ENCODE measurements at places on chromosomes 1 and 21. TPM values are rescaled to one million over a fixed set of nuclear protein-coding genes. Genes with fewer than 3 reads are reported as not detected.

DNA sequence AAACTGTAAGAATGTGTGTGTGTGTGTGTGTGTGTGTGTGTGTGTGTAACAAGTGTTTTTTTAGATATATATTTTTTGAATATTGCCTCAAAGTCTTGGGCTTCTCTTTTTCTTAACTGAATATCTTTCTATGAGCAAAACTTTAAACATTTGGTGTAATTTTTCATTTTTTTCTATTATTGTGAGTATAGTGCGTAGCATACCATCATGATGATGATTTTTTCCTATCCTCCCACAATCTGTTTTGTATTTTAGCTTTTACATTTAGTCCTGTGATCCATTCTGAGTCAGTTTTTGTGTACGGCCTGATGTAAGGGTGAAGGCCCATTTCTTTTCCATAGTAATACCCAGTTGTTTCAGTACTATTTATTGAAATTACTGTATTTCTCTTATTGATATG, 680.6 kb downstream of the TTLL7 start:
- no peaks in the 10 kb centered on the region for H3K27me3 ChIP-seq
- DNase-seq, result no peak
- no peaks in the 10 kb centered on the region for H3K4me1 ChIP-seq
- H3K36me3 ChIP-seq, result no peaks in the 10 kb centered on the region
- no peak overlapping the region for H3K4me3 ChIP-seq
- no peak overlapping the region for H3K27ac ChIP-seq

The FAM131C gene
- 3.5 TPM for total RNA-seq

The FCRL5 gene
- not detected for total RNA-seq

The TRIM67 gene
- 0.13 TPM for total RNA-seq

DNA sequence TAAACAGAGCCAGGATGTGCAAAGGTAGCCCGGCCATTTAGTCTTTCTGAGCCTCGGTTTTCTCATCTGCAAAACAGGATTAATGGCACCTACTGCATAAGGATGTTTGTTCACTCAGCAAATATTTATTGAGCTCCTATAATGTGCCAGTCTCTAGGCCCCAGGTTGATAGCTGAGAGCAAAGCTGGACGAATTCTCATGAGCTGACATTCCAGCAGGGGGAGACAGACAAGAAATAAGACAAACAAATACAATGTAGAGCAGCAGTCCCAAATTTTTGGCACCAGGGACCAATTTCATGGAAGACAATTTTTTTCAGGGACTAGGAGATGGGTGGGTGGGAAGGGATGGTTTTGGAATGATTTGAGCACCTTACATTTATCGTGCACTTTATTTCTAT, 74.3 kb upstream of the PAX7 start:
- H3K27ac ChIP-seq, result no peak overlapping the region
- no peak for DNase-seq
- H3K27me3 ChIP-seq, result peaks cover 41% of the 10 kb centered on the region
- no peaks in the 10 kb centered on the region for H3K36me3 ChIP-seq
- H3K4me3 ChIP-seq, result no peak overlapping the region
